D341Med (cell line): ENCODE measurements at places on chromosomes 2 and 18.

DNA sequence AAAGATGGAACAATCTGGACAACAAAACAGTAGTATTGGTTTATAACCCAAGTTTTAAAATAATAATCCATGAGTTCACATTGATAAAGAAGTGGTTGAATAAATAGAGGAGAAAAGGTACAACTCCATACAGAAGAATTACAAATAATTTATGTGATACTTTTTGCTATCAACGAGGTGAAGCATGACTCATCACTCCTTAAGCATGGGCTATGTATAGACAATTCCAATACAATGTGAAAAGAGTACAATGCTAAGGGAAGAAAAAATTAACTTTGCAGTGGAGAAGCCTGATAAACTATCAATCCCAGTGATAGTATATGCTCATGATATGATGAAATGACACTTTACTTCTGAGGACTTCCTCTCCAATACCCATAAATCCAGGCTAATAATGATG, 312.9 kb downstream of the GULP1 start:
- DNase-seq: no peak

GRCh38 chr2:71680925-71681324, 227.6 kb downstream of the DYSF start:
- DNase-seq: no peak

- DNase-seq: no peak
Measured at GRCh38 chr2:73979021-73979420, 5.7 kb upstream of the TET3 start.

DNA sequence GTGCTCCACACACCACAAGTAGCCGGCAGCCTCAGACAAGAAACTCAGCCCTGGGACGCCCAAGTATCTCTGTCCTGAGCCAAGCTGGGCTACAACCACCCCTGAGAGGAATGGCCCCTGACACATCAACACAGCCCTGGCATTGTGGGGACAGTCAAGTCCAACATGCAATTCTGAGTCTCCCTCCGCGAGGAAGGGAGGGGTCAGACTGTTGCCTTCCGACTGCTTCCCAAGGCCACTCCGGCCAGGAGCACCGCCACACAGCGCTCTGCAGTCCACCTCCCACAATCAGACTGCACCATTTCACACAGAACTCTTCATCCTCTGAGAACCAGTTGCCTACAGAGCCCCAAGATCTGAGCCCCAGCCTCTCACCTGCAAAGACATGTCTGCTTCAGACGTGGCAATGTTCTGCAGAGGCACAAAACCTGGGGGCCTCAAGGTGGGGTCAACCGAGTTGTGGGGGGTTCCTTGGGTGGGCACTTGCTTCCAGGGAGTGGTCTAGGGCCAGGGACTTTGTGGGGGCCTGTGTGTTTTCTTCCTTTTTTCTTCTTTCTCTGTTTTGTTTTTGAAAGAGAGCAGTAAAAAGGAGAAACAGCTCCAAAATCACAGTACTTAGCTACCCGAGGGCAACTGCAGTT, 76.7 kb upstream of the SALL3 start:
- DNase-seq: no peak

DNA sequence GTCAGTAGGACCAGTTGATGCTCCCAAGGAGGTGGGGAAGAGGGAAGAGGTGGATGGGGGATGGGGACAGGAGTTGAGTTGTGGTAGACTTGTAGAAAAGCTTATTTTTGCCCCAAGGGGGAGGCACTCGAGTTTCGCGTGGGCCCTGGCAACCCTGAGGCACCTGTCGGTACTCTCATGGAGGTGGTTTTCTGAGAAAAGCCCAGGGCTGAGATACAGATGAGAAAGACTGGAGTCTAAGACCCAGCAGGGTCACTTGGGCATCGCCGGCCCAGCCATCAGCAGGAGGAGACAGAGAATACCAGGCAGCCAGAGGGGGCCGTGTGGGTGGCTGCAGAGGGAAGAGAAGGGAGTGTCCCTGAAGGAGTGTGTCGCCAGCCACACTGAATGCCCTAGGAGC, 57.7 kb upstream of the HPCAL1 start:
- DNase-seq: no peak
